Myometrial cell (primary cell): ENCODE measurements at places on chromosomes 7 and 10. TPM values are rescaled to one million over a fixed set of nuclear protein-coding genes. Genes with fewer than 3 reads are reported as not detected.

The ING3 gene
- total RNA-seq: 7.6 and 8.9 TPM in 2 replicates

The CELF2 gene
- under 0.01 TPM in 1 of 2 replicates, not detected in the other for total RNA-seq

The PLAC9 gene
- not detected in 2 replicates for total RNA-seq

The TRDMT1 gene
- total RNA-seq: 2.0 and 6.2 TPM in 2 replicates

The ACBD7 gene
- total RNA-seq: 3.7 and 4.3 TPM in 2 replicates

The GPR22 gene
- 0.71 TPM in 1 of 2 replicates, not detected in the other for total RNA-seq

The SORBS1 gene
- 0.35 and 0.86 TPM in 2 replicates for total RNA-seq

The ITPRID1 gene
- total RNA-seq: not detected in 2 replicates

The PDE1C gene
- 0.18 and 0.86 TPM in 2 replicates for total RNA-seq

The ASB10 gene
- not detected in 2 replicates for total RNA-seq

The SYT15B gene
- total RNA-seq: not detected in 2 replicates

The GIMAP8 gene
- not detected in 2 replicates for total RNA-seq

The LRRC61 gene
- 1.7 and 3.9 TPM in 2 replicates for total RNA-seq

The FAM25G gene
- not detected in 2 replicates for total RNA-seq

The GPAM gene
- total RNA-seq: 6.6 and 9.7 TPM in 2 replicates

The PRR15 gene
- 10.8 and 11.0 TPM in 2 replicates for total RNA-seq

The GRID1 gene
- not detected in 2 replicates for total RNA-seq

The TBXAS1 gene
- total RNA-seq: 3.5 and 11.5 TPM in 2 replicates

The KNDC1 gene
- total RNA-seq: 0.58 and 2.7 TPM in 2 replicates

The GJD4 gene
- total RNA-seq: not detected in 2 replicates

The SEMA3D gene
- total RNA-seq: under 0.01 and 0.58 TPM in 2 replicates

The FAM180A gene
- total RNA-seq: 1.7 and 5.1 TPM in 2 replicates

The HOXA2 gene
- 0.53 TPM in 1 of 2 replicates, not detected in the other for total RNA-seq

The SRRM3 gene
- 4.6 and 5.0 TPM in 2 replicates for total RNA-seq

The SPDYE9 gene
- total RNA-seq: not detected in 2 replicates

The MUC12 gene
- 5.5 and 11.2 TPM in 2 replicates for total RNA-seq

The CFAP46 gene
- total RNA-seq: 0.53 and 0.86 TPM in 2 replicates

The TMEM184A gene
- 0.18 TPM in 1 of 2 replicates, not detected in the other for total RNA-seq

The ANKMY2 gene
- 21.3 and 27.6 TPM in 2 replicates for total RNA-seq

The ANKRD7 gene
- total RNA-seq: 0.18 and 2.6 TPM in 2 replicates

The SPAM1 gene
- not detected in 2 replicates for total RNA-seq

The CHST3 gene
- total RNA-seq: 16.1 and 21.8 TPM in 2 replicates

The PBLD gene
- total RNA-seq: 2.9 and 4.1 TPM in 2 replicates

The CYTH3 gene
- 27.1 and 34.9 TPM in 2 replicates for total RNA-seq

The PRLHR gene
- not detected in 2 replicates for total RNA-seq

The GSDME gene
- total RNA-seq: 55.1 and 79.9 TPM in 2 replicates

The HKDC1 gene
- 0.29 and 1.1 TPM in 2 replicates for total RNA-seq

The POLR2J2 gene
- total RNA-seq: not detected in 2 replicates

The ANKRD26 gene
- total RNA-seq: 3.7 and 4.6 TPM in 2 replicates

The CUX1 gene
- total RNA-seq: 21.9 and 26.8 TPM in 2 replicates

The LIPN gene
- total RNA-seq: not detected in 2 replicates

The NKX2-3 gene
- not detected in 2 replicates for total RNA-seq

The PLXNA4 gene
- total RNA-seq: under 0.01 TPM in 1 of 2 replicates, not detected in the other

The SRGN gene
- 756 and 876 TPM in 2 replicates for total RNA-seq

The NME8 gene
- total RNA-seq: not detected in 2 replicates

The EXOC6 gene
- 3.4 and 7.8 TPM in 2 replicates for total RNA-seq

The ARHGEF5 gene
- 4.6 and 9.4 TPM in 2 replicates for total RNA-seq

The HABP2 gene
- total RNA-seq: not detected in 2 replicates

The ADD3 gene
- 54.2 and 66.5 TPM in 2 replicates for total RNA-seq

The PANK1 gene
- 2.0 and 2.5 TPM in 2 replicates for total RNA-seq

The OR6V1 gene
- not detected in 2 replicates for total RNA-seq

The MRC1 gene
- not detected in 2 replicates for total RNA-seq

The TMEM213 gene
- total RNA-seq: not detected in 2 replicates

The PLAU gene
- total RNA-seq: 14.9 and 25.1 TPM in 2 replicates

The CALHM3 gene
- total RNA-seq: not detected in 2 replicates

The WNT8B gene
- not detected in 2 replicates for total RNA-seq

The NEBL gene
- total RNA-seq: 3.7 and 4.3 TPM in 2 replicates

The ZNF679 gene
- not detected in 2 replicates for total RNA-seq
